ENCODE measurements at places on chromosomes 3 and 15.

- no peak for DNase-seq
Measured at GRCh38 chr3:72259755-72260587, 475.0 kb upstream of the PROK2 start.

GRCh38 chr3:183253528-183254486 is 754 bp downstream of the B3GNT5 start:
- DNase-seq = peak; percentile 20

- no peak for DNase-seq
Measured at GRCh38 chr3:13600950-13601691, 52.2 kb downstream of the FBLN2 start.

DNA sequence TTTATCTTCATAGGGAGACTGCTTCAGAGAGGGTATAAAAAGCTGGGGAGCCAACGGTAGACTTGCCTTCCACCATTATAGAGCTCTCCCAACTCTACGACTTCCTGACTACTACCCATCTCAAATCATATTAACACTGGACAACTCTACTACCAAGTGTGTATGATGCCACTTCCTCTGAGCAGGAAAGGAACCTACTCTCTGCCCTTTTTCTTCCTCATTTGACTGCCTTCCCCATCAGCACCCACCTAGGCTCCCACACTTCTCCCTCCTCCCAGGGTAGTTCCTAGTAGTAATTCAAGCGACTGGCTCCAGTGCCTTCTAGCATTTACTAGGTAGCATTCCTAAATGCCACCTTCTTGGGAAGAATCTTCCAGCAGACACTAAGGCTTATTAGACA is 24.5 kb upstream of the TBL1XR1 start:
- DNase-seq = no peak

DNA sequence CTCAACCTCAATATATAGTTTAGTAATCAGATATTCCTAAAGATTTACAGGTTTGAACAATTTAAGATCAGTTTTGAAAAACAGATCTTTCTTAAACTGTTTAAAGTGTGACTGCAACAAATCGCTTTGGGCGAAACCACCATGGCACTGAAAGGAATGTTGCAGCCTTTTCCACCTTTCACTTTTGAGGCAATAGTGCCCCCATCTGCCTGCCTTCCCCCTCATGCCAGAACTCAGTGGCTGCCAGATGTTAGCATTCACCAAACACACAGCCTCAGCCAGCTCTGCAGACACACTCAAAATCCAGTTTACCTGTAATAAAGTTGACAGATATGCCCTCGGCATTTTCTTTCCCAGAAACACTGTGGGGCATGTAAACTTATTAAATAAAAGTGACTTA is 3.3 kb downstream of the LYSMD4 start:
- DNase-seq = no peak

- DNase-seq = peak; percentile 12
Measured at GRCh38 chr15:58070801-58071418, 5.4 kb upstream of the ALDH1A2 start.

- no peak for DNase-seq
Measured at GRCh38 chr15:38698254-38698653, 133.6 kb upstream of the RASGRP1 start.

DNA sequence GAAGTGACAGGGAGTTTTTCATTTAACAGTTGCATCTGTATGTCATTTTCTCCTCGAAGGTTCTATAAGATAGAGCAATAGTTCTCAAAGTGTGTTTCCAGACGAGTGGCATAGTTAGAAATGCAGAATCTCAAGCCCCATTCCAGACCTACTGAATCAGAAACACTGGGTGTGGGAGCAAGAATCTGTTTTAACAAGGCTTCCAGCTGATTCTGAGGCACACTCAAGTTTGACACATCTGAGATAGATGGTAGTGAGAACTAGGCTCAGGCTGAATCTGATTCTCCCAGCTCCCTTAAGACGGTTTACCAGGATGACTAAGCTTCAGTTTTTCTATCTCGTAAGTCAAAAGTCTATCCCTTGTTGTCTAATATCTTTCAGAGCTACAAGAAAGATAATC is 159.8 kb upstream of the NUDT16 start:
- no peak for DNase-seq

- DNase-seq = no peak
Measured at GRCh38 chr3:12473511-12473910, 10.8 kb upstream of the TSEN2 start.

DNA sequence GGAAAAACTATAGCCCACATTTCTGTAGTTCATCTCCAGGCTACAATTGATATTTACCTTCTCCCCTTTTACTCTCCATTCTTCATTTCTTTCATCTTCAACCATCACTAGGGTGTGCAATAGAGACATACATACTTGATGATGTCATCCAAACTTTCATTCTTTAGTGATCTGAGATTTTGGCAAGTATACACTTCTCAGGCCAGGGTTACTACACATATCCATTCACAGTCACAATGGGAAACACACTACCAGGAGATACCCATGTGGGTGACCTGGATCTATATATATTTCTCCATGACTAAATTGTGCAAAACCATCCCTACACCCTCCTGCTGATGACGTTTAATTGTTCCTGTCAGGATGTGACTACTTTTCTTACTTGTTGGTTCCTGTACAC is 769.5 kb upstream of the DPPA4 start:
- no peak for DNase-seq

DNA sequence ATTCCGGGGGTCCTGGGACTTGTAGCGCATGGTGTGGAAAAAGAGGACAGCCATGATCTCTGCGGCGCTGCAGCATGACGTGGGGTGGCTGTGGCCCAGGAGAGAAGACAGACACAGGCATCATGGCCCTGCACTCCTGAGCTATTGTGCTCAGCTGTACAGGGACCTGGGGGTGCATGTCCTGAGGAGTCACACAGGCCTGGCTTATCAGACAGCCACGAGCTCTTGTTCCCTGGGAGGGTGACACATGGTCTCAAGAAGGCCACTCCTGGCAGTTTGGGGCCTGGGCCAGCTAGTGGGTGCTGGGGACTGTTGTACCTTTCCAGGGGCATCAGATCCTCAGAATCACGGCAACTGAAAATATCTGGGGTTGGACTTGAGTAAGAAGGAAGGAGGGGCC is 13.7 kb downstream of the TKT start:
- no peak for DNase-seq

GRCh38 chr3:70149714-70150400 is 150.3 kb downstream of the SAMMSON start:
- no peak for DNase-seq

GRCh38 chr3:182464513-182465145 is 328.7 kb upstream of the ATP11B start:
- DNase-seq = no peak

DNA sequence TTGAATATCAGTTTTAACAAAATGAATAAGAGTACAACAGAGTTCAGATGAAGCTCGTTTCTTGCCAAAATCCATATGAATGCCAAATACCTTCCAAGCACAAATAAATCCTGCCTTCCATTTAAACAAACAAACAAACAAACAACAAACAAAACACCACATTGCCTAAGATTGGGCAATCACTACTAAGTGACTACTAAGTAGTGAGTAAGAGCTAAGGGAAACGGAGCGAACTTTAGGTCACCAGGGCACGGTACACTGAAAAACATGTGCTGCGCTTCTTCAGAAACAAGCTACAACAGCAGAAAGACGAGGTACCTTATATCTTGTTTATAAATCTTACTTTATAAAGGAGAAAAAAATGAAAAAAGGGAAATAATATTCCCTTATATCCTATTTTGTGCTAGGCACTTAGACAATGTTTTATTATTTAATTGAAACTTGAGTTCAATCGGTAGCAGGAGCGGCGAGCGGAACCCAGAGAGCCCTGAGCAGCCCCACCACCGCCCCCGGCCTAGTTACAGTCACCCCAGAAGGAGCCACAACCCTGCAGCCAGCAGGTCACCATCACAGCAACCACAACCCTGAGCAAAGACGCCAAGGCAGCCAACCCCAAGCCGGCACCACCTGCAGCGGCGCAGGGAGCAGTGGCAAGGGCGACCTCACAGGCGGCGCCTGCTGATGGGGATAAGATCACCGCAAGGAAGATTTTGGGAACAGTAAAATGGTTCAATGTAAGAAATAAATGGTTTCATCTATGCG is 216.9 kb downstream of the ZBTB20 start:
- DNase-seq = no peak

DNA sequence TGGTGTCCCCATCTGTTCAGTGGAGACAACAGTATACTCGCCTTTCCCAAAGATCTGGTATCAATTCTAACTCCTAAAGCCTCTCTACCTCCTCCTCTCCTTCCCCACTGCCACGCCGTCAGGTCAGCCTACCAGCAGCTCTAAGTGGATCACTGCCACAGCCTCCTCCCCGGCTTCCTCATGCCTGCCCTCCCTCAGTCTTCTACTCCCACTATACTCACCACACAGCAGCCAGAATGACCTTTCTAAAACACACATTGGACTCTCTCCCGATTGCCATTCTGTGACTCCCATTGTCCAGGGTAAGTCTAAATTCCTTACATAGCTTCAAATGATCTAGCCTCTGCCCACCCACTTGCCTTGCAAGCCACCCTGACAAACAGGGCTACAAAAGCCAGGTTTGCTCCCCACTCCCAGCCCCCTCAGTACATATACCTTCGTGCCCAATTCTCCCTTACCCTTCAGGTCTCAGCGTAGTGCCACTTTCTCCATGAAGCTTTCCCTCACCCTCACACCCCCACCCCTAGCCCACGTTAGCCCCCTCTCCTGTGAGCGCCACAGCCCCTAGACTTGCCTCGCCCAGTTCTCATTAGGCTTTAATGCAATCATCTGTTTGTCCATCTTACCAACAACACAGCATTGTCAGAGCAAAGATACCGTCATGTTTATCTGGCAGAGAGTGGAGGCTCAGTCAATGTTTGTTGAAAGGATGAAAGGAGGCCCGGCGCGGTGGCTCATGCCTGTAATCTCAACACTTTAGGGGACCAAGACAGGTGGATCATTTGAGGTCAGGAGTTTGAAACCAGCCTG is 9.5 kb upstream of the SEMA7A start:
- DNase-seq = no peak

DNA sequence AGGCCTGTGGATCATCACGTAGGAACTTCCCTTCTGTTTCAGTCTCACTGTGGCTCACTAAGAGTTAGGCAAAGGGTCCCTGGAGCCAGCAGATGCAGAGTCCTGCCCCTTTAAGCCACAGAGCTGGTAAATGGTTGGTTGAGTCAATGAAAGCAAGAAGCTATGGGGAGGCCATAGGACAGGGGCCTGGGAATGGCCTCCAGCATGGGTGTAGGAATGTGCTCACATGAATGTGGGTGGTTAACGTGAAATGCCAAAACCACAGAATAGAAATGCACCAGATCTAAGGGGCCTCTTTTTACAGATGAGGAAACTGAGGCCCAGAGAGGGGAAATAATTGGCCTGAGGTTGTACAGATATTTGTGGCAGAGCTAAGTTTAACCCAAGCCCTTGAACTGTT is 150.3 kb downstream of the TLE3 start:
- no peak for DNase-seq

GRCh38 chr3:25589104-25589782 is 75.5 kb downstream of the TOP2B start:
- DNase-seq = no peak

- peak; percentile 24 for DNase-seq
Measured at GRCh38 chr3:53255423-53255774, 423 bp downstream of the TKT start.

GRCh38 chr15:58445865-58446264 is 14.1 kb downstream of the LIPC start:
- no peak for DNase-seq

- DNase-seq = no peak
Measured at GRCh38 chr3:63872135-63872924, 8.7 kb downstream of the ATXN7 start.

- no peak for DNase-seq
Measured at GRCh38 chr15:31540633-31541032, 214.0 kb downstream of the KLF13 start.

GRCh38 chr3:50519471-50520089 is 16.1 kb upstream of the CACNA2D2 start:
- DNase-seq = peak; percentile 63

DNA sequence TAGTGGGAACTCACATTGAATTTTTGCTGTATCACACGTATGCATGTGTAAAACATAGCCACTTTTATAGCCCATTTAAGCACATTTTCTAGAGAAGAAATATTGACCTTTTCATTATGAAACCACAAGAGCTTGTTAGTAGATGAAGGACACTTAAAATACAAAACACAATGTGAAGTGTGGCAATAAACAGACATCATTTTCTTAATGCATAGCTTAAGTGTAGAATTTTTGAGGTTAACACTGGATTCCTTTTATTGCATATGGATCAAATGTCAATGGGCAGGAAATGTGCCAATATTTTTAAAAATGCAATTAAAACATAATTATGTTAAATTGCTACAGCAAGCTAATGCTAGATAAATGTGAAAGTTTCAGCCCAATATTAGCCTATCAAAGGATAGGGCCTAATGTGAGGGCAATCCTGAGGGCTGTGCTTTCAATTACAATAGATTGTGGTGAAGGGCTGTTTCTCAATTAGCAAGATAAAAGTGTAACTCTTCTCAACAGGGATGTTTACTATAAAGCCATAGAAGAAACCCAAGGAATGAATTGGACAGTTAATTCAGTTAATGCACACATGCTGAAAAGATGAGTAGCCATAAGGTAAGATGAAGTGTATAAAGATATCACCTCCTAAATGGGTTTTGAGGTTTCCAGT is 489.0 kb upstream of the CDIN1 start:
- DNase-seq = no peak

DNA sequence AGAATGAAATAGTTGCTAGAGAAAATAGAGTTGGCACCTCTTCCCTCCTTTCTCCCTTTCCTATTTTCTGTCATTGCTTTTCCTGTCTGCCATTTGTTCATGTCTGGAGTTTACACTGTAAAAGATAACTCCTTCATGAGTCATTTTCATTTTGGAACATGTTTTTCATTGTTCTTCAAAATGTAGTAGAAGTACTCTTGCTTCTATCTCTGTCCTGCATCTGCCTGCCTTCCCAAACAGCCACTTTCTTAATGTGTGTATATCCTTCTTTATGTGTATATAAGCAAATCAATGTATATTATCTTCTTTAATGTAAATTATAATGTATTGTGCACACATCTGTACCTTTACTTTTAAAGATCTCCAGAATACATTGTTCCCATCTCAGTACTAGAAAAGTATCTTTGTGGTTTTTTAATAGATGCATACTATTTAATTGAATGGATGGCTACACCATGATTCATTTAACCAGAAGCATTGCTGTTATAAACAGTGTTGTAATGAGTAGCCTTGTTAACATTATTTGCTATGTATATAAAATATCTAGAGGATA is 41.1 kb downstream of the TSC22D2 start:
- DNase-seq = no peak

DNA sequence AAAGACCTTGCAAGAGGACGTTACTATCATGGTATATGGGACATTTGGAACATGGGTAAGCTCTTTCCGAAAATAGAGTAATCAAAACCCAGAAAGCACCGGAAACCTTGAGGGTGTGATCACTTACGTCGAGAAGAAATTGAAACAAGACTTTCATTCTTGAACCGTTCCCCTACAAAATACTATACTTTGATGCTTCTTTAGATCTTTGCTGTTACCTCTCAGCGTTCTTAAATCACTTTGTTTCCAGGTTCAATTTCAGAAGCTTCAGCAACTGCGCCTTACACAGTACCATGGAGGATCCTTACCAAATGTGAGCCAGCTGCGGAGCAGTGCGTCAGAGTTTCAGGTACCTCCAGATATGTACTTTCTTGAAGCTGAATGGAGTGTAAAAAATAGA is 10.1 kb downstream of the CRTC3 start:
- DNase-seq = no peak

- DNase-seq = no peak
Measured at GRCh38 chr3:172630316-172630715, 80.6 kb downstream of the NCEH1 start.

GRCh38 chr3:142987707-142988106 is 13.7 kb upstream of the U2SURP start:
- DNase-seq = no peak
